H4 (cell line): ENCODE measurements at places on chromosomes 13 and 19.

- DNase-seq: peak; percentile 17
Observed at GRCh38 chr19:16073988-16074387, 2.3 kb upstream of the TPM4 start.

DNA sequence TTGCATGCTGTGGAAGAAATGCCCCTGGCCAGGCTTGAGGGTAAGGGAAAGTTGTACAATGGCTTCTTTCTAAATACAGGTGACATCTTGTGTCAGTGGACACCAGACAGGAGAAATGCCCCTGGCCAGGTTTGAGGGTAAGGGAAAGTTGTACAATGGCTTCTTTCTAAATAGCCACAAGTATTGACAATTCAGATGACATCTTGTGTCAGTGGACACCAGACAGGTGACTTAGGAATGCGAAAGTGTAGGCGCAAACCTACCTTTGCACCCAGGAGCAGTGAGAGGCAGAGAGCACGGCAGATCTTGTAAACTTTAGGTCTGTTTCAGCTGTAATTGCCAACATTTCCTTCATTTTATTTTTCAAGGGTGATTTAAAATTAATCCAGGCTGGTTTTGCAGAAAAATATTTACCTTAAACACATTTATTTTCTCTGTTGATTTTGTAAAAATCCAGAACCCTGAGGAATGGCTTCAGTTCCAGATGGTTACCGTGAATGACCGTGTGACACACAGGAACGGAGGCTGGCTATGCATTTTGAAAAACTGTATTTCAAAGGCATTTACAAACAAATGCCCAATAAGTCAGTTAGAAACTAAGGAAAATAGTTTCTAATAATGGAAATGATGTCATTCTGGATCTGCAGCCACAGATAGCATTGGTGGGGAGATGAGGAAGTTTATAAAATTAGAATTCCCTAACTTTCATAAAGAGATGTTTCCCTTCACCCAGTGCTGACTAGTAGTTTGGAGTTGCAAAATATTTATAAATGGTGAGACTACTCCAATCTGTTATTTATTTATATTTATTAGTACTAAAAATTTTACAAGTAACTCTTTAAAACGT is 34.9 kb downstream of the TNFSF13B start:
- DNase-seq: no peak

- no peak for DNase-seq
Observed at GRCh38 chr13:93145199-93145598, 81.4 kb upstream of the GPC6 start.

DNA sequence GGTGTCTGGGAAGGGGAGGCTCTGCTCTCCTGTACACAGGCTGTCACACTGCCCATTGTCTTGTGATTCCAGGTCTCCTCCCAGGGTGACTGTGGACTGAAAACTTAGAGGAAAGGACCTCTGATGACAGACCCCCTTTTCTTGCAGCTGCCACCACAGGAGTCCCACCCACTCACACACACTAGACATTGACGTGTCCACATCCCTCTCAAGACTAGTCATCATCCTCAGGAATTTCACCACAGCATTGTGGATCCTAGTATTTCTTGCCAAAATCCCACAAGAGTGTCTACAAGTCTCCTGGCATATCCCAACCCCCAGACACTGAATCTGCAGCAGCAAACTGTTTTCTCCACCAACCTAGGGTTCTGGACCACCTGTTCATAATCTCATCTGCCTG is 5.3 kb downstream of the ZNF85 start:
- DNase-seq: no peak

GRCh38 chr13:113324398-113324797 is 27.4 kb downstream of the LAMP1 start:
- no peak for DNase-seq

DNA sequence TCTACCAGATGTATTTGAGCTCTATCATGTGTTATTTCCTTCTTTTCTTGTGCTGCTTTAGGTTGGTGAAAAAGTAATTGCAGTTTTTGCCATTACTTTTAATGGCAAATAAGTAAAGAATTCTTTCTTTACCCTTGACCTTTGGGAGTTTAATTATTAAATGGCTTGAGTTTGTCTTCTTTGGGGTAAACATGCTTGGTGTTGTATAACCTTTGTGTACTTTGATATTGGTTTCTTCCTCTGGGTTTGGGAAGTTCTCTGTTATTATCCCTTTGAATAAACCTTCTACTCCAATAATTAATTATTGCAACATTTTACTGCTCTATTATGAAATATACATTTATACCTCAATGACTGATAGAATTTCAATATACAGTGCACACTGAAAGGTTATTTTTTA is 709.4 kb downstream of the PCDH17 start:
- no peak for DNase-seq

- DNase-seq: no peak
Observed at GRCh38 chr19:23771761-23772674, 13.3 kb upstream of the ZNF681 start.

DNA sequence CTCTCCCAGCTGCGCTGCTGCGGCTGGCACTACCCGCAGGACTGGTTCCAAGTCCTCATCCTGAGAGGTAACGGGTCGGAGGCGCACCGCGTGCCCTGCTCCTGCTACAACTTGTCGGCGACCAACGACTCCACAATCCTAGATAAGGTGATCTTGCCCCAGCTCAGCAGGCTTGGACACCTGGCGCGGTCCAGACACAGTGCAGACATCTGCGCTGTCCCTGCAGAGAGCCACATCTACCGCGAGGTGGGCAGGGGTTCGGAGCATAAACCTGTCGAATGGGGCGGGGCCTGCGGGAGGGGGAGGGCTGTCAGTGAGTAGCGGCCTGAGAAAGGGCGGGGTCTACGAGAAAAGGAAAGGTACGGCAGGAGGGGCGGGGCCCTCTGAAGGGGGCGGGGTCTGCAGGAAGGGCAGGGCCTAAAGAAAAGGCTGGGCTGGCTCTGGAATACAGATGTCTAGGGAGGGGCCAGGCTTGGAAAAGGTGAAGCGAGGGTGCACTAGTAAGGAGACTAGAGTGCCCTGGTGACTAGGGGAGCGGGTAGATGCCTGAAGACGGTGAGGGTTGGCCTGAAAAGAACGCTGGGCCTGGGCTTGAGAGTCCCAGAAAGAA is 3.6 kb downstream of the CD37 start:
- DNase-seq: no peak

- DNase-seq: no peak
Observed at GRCh38 chr13:110107568-110108347, 199.2 kb downstream of the COL4A1 start.
